Effector CD4-positive, alpha-beta T cell (primary cell): ENCODE measurements at places on chromosomes 13 and 19.
A peak's percentile ranks its signal among the peaks of the same experiment; 100 is the strongest.

GRCh38 chr13:36345438-36346221 is 564 bp downstream of the SPART start:
- no peak for DNase-seq

- no peak for DNase-seq
Measured at GRCh38 chr13:110559986-110560385, 1.5 kb downstream of the RAB20 start.

DNA sequence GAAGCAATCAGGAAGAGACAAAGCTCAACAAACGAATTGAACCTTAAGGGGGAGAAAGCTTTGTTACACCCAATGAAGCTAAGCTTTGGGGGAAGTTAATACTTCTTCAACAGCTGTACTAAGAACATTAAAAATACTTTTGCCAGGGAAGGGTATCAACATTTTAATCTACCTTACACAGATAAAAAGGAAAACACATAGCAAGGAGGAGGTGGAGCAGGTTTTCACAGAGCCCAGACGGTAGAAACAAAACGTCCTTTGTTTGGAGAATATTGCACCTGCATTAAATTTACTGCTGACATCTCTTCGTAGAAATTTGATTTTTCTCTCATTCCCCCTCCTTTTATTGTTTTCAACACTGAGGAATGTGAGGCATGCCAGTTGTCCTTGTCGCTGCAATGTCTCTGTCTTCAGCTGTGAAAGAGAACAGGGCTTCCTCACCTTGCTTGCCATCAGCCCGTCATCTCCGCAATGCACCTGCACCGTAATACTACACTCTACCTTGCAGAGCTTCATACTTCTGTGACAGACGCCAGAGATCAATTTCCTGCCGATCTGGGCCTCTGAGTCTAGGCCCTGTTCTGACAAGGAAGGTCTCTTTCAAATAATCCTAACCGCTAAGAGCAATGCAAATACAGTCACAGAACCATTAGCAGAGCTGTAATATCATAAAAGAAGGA is 270.8 kb downstream of the SPRY2 start:
- no peak for DNase-seq

- no peak for DNase-seq
Measured at GRCh38 chr19:34316247-34316646, 48.7 kb upstream of the GPI start.

DNA sequence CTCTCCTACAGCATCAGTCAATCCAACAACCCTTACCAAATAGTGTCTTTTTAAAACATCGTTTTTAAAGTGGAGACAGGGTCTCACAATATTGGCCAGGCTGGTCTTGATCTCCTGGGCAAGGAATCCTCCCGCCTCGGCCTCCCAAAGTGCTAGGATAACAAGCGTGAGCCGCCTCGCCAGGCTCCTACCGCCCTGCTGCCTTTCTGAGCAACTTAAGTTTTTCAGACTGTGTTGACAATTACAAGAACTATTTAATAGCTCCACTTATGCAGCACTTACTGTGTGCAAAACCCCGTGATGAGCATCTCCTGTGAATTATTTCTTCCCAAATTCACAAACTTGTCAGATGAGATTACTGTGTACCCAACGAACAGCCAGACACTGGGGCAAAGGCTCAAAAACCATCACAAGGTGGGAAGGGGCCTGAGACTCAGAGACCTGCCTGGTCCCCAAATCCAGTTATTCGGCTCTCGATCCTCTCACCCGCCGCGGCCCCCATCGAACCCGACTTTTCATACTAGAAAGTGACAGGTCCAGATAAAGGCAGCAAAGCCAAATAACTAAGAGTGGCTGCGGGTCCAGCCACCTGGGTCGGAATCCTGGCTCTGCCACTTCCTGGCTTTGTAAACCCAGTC is 581 bp downstream of the RPL18 start:
- no peak for DNase-seq

DNA sequence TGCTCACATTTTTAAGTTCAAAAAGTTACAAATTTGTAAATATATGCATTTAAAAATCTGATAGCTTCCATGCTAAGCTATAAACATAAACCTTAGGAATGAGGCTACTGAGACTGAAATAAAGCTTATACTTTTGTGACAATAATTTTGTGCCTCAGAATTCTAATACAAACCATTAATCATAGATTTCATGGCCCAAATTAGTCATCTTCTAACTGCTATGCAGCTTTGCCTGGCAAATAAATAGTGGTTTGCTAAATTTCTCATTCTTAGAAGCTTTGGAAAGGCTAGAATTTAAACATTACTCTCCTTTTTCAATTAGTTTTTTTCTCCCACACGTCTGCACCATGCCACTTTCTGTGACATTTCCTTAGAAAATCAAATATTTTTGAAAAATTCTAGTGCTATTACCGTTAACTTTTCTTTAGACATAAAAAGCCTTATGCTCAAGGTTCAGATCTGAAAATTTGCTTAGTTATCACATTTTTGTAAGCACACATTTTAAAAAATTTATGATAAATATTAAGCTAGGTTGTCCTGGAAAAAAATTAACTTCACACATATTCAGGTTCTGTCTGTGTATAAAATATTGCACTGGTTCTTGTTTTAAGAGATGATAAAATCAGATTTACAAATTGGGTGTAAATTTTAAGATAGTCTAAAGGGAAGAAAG is 46.9 kb downstream of the FNDC3A start:
- DNase-seq = no peak

GRCh38 chr19:18223860-18224524 is 2.2 kb downstream of the PDE4C start:
- no peak for DNase-seq

DNA sequence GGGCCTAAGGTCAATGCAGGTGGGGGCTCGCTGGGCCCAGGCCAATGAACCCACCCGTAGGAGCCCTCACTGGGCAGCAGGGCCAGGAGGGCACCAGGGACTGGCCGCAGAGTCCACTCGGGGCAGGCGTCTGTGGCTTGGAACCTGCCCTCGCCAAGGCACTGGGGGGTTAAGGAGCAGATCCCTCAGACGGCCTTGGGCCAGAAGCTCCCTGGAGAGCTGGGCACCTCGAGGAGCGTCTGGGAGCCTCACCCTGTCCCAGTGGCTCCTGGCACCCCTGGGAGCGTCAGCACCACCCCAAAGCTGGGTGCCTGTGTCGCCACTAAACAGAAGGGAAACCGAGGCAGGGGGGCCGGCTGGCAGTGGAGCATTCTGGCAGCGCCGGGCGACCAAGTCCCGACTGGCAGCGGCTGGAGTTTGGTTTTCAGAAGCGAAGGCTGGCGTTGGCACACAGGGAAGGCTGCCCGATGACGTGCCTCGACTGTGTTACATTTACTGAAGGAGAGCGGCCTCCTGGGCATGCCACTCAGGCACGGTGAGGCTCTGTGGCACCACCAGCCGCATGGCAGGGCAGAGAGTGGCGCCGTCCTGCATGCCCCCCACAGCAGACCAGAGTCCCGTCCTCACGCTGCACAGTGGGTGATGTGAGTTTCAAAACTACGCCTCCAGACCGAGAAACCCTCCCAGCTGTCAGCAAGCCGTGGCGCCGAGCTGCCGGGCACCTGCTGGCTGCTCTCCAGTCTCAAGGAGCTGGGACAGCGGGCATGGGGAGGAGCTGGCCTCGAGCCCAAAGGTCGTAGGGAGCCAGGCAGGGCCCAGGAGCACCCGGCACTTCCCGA is 9.2 kb upstream of the MEX3D start:
- DNase-seq = no peak

DNA sequence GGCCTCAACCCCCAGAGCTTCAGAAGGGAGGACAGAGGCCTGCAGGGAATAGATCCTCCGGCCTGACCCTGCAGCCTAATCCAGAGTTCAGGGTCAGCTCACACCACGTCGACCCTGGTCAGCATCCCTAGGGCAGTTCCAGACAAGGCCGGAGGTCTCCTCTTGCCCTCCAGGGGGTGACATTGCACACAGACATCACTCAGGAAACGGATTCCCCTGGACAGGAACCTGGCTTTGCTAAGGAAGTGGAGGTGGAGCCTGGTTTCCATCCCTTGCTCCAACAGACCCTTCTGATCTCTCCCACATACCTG is 969 bp upstream of the CEACAM5 start:
- DNase-seq = no peak

DNA sequence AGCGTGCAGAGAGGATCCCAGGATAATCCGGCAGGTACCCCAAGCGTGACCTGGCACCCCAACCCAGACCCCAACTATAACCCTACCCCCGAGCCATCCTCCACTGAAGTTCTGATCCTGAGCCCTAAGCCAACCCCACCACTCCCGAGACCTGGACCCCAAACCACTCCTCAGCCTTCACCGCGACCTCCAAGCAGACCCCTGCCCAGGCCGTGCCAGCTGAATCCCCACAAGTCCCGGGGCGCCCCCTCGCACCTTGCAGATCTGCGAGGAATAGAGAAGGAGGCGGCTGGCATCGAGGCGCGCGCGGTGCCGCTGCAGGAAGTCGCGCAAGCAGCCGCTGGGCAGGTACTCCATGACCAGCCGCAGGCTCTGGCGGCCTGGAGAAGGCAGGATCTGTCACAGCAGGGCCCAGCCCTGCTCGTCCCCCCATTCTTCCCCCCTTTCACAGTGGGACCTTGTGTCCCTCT is 10.1 kb upstream of the INSL3 start:
- DNase-seq = no peak

DNA sequence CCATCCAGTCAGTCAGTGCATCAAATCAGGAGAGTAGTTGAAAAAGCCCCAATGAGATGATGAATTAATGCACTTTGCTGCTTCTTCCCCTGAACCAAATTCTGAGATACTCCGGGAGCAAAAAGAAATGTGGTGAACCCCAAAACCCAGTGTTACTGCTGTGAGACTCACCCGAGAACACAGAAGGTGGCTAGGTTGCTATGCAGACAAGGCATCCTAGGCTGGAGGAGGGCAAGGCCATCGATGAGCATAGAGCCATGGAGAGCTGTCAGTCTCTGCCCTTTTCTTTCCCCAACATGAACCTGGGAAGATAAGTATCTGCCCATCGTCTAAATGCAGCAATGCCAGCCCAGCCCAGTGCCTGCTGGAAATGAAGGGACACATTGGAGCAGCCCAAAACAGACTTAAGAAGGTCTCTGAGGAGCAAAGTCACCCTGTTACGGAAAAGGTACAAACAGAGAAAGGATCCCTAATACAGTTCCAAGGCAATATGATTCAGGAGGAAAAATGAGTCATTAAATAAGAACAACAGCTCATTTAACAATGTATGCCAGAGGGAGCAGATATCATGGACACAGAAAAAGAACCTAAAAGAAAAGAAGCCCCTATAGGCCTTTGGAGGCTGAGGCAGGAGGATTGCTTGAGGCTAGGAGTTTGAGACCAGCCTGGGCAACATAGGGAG is 272.0 kb downstream of the FOXO1 start:
- no peak for DNase-seq

DNA sequence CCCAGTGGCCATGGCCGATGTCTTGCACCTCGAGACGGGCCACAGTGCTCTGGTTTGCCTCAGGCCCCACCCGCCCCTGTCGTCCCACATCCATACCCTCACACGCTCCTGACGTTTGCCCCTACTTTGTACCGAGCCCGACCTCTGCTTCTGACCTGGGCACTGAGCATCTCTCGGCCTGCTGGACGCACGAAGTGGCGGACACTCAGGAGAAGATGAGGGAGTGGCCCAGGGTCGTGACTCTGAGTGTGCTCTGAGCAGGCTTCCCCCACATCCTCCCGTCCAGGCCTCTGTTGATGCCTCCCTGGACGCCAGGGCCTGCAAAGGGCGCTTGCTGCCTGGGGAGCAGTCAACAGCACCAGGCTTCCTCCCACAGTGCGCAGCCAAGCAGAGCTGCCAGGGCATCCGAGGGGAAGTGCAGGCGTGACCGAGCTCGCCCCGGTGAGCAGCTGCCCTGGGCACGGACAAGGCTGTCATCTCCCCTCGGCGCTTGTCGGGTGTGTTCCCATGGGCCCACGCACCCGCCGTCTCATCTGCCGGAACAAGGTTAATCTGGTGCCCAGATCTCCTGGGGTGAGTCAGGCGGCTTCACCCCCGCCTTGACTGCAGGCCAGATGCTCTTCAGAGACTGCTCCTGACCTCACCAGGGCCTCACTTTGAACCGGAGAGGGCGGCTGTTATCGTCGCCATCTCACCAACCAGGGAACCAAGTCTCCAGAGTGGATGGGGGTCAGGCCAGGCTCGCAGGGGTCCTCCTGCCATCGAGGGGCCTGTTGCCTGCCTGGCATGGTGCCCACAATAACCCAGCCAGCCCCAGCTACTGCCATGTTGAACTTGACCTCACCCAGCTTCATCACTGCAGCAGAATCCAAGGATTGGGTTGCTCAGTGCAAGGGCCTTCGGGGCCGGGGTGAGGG is 27.2 kb downstream of the COMP start:
- no peak for DNase-seq

GRCh38 chr13:26616126-26616525 is 58.6 kb downstream of the WASF3 start:
- no peak for DNase-seq

DNA sequence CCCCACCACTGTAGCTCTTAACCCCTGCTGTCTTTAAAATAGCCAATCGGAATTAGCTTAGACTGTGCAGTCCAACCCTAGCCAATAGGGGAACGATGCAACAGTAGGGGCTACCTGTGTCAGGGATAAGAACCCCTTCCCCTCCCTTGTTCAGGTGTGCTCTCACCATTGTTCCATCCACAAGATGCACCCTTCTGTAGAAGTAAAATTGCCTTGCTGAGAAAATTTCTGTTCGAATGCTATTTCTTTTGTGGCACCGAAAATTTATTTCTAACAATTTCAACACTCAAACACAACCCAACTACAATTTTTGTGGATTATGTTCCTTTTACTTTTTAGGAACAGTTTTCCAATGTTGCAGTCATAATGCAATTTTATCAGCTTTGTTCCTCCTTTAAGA is 3.6 kb upstream of the ZNF583 start:
- no peak for DNase-seq

GRCh38 chr13:102399791-102400674 is 1.8 kb downstream of the FGF14 start:
- DNase-seq = peak; percentile 13

DNA sequence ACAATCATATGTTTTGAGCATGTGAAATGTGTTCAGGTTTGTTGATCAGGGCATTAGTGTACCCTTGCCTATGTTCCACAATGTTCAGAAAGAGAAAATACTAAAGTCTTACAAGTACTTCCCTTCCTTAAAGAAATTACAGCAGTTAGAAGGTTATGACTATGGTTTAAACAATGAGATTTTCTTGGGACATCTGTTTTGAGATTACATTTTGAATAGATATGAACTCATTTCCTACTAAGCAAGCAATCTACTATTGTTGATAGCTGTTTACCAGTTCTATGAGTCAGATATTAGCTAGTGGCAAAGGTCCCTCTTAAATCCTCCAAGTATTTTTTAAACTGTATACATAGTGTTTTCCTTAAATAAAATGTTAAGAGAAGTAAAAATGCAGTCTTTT is 241.3 kb downstream of the DACH1 start:
- no peak for DNase-seq

GRCh38 chr13:106377931-106378662 is 157.4 kb downstream of the EFNB2 start:
- no peak for DNase-seq

- no peak for DNase-seq
Measured at GRCh38 chr13:46313432-46314257, 73.4 kb downstream of the RUBCNL start.

- no peak for DNase-seq
Measured at GRCh38 chr19:33290956-33291622, 11.2 kb downstream of the CEBPA start.

GRCh38 chr13:50574731-50575130 is 268.8 kb downstream of the DLEU7 start:
- no peak for DNase-seq
